Globus pallidus (tissue), 1 donor: ENCODE measurements at places on chromosomes 3 and 15.
A peak's percentile ranks its signal among the peaks of the same experiment; 100 is the strongest.

DNA sequence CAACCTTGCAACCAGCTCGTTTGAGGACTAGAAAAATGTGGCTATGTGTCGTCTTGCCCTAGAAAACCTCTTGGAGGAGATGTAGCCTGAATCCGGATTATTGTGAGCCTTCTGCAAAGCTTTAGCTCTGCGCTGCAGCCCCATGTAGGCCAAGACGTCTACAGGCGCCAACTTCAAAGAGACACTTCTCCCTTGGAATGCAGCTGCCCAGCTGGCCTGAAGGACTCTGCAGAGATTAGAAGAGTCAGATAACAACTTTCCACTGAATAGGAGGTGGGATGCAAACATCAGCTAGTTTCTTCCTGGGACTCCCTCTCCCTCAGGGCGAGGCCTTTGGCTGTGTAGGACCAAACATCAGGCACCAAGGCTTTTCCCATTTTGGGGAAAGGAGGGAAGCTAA, 356.5 kb upstream of the IL12A start:
- DNase-seq = no peak

DNA sequence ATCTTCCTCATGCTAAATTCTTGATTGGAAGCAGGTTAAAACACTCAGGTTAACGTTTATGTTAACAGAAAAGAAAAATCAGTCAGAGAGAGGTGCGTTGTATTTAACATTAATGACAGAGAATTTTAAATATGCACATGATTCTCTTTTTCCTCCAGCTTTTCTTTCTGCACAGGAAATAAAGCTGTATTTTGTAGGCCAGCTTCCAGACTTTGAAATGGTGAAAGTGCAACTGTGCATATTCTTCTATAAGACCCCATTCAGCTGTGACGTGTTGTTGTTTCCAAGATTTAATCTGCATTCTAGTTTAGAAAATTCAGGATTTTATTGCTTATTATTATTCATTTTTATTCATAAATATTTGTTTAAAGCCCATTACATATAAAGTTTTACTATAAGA, 11.8 kb downstream of the MBNL1 start:
- DNase-seq = no peak

DNA sequence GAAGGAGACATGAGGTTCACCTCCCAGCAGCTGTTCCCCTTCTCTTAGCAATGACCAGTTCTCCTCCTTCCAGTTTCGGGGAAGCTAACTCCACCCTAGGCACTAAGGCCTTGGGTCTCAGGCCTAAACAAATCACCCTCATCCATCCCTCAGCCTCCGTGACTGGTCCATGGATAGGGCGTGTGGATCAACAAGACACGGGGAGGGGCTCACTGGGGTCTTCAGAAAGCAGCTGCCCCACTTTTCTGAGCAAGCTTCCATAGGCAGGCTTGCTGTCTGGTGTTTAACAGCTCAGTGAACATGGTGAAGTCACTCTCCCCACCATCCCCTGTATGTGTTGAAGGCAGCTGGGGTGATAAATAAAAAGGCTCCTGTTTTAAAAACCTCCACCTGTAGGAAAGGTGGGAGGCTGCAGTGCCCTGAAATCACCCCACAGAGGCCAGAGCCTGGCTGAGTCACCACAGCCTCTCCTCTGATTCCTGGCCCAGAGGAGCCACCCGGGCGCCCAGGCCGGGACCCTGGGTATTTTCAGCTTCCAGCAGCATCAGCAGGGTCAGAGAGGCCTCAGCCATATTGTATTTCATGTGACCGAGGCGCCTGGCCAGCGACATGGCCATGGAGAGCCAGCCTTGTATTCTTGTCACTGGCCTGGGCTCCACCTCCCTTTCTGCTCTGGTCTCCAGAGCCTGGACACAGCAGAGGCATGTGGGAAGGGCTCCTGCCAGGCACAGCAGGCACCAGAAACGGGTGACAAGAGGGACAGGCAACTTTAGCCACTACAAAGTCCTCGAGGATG, 60.3 kb upstream of the HERC1 start:
- no peak for DNase-seq

DNA sequence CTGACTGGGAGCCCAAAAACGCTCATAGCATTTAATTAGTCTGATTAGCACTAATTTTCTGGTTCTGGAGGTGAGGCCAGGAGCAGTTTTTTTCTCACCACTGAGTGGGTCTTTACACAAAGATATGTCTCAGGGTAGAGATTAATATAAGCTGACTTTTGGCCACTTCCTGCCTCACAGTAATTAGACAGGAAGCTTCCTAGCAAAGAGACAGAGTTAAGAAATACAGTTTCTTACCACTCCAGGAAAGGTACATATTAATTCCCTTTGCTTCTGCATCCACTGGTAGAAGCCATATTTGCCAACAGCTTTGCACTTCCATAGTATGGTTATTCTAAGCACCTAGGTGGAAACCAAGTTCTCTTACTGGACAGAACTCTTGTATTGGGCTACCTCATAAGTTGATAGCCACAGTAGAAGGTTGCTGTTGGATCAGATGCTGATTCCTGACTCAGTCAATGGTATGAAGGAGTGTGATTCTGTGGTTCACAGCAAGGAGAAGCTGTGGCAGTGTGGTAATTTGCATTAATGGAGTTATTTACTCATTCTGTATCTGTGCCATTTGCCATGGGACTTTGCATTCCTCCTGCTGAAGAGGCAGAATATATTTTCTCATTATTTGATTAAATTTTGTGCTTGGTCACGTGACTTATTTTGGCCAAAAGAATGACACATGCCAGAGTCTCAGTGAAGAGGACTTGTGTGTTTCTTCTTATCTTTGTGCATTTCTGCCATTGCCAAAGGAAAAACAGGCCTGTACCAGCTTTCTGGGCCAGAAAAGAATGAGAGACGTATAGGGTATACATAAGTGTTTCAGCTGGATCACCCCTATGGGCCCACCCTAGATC, 17.5 kb upstream of the ZBTB20 start:
- DNase-seq = no peak

DNA sequence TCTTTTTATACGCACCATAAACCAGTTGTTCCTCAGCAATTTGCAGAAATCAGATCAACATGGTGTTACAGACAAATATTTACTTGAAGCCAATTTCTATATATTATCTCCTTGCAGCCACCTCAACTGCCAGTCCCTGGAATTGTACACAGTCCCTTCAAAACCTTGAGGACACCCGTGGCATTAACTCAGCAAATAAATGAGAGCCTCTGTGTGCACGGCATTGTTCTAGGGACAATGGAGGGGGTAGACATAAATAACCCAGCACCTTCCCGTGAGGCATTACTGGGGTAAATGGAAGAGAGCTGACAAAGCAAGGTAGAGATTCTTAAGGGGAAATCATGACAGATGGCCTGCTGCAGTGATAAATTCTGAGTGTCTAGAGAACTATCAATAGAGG, 12.5 kb downstream of the TM2D3 start:
- DNase-seq = no peak

DNA sequence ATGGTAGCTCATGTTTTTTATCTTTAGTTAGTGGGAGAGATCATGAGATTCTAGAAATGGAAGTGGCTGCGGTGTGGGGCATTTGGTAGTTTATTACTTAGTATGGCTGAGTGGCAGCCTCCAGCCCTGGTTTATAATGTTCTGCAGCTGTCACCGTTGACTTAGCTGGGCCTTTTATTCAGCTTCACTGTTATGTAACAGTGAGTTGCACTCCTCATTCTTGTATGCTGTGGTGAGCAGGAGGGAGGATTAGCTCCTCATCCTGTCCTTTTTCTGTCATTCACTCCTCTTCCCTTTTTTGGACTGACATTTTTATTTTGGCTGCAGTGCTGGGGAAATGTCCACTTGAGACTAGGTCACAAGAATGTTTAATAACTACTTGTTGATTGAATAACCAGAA, 29.5 kb downstream of the RAD54L2 start:
- peak; percentile 47 for DNase-seq

DNA sequence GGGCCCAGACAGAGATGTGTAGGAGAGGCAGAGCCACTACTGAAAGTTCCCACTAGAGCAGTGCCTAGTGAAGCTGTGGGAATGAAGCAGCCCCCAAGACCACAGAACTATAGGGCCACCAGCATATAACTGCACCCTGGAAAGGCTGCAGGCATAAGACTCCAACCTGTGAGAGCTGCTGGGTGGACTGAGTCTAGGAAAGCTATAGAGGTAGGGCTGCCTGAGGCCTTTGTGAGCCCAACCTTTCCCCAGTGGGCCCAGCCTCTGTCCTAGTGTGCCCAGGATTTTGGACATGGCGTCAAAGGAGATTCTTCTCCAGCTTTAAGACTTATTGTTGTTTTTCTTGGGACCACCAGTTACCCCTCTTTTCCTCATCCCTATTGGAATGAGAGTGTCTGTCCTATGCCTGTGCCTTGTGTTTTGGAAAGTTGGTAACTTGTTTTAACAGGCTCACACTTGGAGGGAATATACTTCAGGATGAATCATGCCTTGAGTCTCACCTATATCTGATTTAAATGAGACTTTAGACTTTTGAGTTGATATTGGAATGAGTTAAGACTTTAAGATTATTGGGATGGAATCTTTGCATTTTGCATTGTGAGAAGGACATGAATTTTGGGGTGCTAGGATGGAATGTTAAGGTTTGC, 28.1 kb downstream of the SLMAP start:
- DNase-seq = no peak

- DNase-seq = no peak
Measured at GRCh38 chr3:57974796-57975388, 33.3 kb upstream of the FLNB start.

DNA sequence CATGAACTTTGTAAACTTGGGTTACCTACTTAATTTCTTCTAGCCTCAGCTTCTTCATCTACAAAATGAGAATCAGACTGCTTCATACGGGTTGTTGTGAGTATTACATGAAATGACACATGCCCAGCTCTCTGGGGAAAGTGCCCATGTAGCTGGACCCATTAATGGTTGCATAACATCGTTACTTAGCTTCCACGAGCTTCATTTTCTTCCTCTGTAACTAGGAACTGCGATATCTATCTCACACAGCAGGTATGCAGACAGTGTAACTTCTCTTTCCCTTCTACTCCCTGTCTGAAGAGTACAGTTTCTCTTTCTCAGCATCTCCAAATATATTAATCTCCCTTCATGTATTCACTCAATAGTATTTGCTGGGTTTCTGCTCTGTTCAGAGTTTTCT, 37.9 kb upstream of the DLG1 start:
- DNase-seq = no peak

- DNase-seq = peak; percentile 61
Measured at GRCh38 chr3:123584284-123584987, 417 bp downstream of the HACD2 start.

DNA sequence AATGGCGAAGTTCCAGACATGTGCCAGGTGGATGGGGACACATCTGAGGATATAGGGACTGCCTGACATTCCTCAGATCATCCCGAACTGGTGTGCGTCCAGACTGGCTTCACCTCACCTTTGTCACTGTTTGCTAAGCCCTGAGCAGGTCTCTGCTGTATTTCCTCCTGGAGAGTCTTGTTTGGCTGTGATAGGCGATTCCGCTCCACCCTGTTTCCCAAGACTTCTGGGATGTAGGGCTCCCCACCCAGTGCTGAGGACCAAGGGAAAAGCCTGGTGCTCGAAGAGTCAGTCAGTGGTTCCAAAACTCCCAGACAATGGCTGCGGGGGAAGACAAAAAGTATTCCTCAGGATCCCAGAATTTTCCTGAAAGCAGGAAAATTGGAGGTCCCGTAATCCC, 11.1 kb upstream of the FURIN start:
- no peak for DNase-seq

GRCh38 chr3:68017069-68017468, 362.7 kb upstream of the SUCLG2 start:
- DNase-seq = no peak

GRCh38 chr3:57078344-57078634, 17.8 kb downstream of the SPATA12 start:
- DNase-seq = peak; percentile 65

- no peak for DNase-seq
Measured at GRCh38 chr3:193665370-193665989, 72.5 kb downstream of the OPA1 start.

- DNase-seq = peak; percentile 11
Measured at GRCh38 chr3:192409201-192409837, 318.0 kb downstream of the FGF12 start.

DNA sequence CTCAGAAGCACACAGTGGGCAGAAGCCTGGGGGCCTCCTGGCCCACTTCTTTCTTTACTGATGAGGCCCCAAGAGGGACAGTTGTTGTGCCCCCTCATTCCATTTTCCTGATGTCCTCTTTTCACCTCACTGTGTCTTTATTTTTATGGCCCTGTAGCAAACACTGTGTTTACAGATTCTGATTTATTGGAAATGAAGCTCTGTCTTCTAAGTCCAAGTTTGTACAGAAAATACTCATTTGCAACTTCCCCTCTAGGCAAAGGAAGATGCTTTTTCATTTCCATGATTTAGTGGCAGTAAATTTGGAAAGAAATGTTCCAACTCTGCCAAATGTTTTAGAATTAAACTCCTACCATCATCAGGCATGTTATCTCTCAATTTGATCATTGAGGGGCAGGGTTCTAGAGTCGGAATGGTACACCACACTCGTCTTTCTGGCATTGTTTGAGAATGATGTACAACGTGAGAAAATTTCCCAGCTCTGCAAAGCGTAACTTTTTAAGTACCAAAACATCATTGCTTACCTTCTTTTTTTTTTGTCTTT, 129.7 kb downstream of the ARNT2 start:
- no peak for DNase-seq

DNA sequence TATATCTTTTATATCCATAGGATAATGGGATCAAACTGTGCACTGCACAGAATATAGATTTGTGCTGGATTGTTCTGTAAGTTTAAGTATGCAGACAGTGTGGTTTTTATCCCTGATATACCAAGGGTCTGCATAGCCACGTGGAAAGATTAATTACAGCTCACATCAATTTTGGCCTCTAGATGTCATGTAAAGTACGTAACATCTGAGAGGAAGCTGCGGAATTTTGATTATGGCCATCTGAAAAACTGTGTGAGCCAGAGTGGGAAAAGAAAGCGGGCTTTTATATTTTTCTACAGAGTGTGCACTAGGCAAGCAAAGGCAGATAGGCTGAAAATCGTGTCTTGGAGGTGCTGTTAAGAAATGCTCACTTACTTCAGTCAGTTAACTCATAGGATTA, 562.7 kb downstream of the GBE1 start:
- DNase-seq = no peak

DNA sequence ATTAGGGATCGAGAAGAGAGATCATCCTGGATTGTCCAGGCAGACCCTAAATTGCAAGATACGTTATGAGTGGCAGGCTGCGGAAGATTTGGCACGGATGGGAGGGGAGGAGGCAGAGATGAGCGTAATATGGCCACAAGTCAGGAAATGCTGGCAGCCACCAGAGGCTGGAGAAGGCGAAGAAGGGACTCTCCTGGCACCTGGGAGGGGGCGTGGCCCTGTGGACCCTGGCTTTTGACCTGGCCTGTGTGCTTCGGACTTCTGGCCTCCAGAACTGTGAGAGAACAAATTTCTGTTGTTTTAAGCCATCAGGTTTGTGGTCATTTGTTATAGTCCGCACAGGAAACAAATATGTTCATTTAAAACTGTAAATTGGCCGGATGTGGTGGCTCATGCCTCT, 31.9 kb upstream of the IGF1R start:
- no peak for DNase-seq

DNA sequence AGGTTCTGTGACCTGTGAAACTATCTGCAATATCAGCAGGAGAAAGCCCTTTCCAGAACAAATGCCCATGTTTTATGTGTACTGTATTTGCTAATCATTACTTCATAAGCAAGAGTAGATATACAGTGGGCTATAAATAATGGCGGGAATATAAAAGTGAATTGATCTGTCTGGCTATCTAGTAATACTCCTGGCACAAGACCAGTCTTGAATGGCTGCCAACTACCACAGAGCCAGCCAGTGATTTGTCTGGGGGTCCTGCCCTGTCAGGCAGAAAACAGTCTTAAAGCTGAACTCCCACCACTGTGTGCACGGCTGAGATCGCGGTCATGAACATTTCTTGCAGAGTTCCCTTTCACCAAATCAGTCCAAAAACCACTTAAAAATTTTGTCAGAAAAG, 176.3 kb downstream of the MEIS2 start:
- DNase-seq = no peak
